Suppressor macrophage (primary cell): ENCODE measurements at places on chromosomes 2 and 18.

DNA sequence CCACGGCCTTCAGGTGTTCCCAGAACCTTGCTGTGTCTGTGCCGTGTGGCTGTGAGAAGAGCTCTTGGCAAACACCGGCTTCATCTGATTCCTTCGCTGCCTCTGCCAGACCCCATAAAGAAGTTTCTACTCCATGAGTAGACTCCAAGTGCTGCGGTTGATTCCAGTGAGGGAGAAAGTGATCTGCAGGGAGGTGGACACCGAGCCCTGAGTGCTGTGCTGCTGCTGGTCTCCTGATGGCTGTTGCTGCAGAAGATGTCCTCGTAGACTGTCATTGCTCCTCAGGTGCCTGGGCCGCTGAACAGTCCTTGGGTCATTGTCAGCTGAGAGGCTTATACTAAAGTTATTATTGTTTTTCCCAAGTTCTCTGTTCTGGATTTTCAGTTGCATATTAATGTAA lies 19.6 kb downstream of the ASB1 start:
- DNase-seq = no peak

DNA sequence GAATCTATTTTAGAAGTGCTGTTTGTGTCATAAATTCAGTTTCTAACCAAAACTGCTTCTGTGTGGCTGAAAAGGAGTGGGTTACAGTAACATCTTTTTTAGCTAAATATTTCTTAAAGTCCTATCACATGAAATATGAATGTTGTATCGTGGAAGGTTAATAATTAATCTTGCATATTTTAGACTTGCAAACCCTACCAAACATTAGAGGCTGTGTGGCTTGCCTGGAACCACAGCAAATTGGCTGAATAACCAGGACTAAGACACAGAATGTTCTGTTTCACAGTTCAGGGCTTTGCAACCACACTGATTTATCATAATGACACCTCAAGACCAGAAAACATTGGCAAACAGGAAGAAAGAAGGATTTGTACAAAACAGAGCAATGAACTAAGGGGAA lies 208.9 kb upstream of the CNTNAP5 start:
- no peak for DNase-seq

DNA sequence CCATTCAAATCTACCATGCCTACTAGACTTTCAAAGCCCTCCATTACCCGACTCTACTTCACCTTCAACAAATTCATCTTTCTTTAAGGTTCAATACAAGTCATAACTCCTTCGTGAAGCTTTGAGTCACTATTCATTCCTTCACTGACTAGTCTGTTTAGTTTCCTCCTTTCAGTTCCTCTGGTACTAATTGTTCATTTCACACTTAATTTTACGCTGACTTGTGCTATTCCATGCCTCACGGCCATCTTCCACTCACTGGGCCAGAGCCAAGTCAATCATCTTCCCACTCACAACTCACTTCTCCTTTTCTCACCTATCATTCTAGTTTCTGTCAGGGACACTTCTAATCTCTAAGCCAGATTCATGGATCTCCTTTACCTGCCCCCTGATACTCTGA lies 136.2 kb downstream of the MTX2 start:
- DNase-seq = no peak

DNA sequence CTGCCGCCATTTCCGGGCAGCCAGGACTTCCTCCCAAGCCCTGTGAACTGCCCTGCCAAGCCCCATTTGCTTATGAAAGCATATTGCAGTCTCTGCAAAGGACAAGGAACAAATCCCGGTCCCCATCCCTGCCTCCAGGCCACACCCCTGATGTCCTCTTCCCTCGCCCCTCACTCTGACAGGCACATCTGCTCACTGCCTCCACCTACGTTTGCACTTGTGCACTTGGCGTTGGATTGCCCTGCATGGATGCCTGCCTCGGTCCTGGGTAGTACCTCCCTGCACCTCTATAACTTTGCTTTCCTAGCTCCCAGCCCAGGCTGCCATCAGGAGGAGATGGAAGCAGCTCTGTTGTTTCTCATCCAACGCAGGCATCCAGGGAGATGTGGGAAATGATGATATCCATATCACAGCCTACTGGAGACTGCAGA lies 19.6 kb upstream of the RPL31 start:
- DNase-seq = no peak

DNA sequence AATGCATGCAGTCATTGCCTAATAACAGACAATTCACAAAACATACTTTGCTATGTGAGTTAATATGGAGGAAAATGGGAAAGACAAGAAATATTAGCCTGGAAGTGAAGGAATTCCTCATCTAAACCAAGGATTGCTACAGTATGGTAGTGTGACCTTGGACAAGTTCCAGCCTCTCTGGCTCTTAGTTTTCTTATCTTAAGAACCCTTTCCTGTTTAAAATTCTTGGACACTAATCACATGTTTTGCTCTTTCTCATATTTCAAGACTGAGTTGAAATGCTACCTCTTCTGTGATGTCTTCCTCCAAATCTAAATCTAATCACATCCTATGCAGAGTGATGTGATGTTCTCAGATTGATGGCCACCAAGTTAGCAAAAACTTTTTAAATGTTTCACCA lies 20.8 kb upstream of the ADAM23 start:
- no peak for DNase-seq
